ENCODE measurements at places on chromosomes 11 and 22.

DNA sequence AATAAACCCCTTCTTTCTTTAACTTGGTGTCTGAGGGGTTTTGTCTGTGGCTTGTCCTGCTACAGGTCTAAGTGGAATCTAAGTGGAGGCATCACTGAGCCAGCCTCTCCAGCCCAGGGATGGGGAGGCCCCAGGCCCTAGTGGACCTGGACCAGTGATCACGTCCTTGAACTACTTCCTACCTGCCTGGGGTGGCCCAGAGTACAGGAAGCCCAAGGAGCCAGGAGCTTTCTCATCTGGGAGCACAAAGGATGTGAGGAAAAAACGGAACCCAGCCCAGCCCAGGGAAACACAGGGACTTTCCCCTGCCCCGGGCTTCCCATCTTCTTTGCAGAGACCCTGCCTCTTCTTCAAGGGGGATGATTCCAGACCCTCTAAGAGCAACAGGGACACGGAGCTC lies 3.5 kb upstream of the CD5 start:
- DNase-seq = no peak

- no peak for DNase-seq
Measured at GRCh38 chr11:80163011-80163410, 722.2 kb upstream of the TENM4 start.

GRCh38 chr11:128632141-128632791 lies 44.9 kb upstream of the ETS1 start:
- peak; percentile 46 for DNase-seq

GRCh38 chr22:45534339-45535192 lies 31.9 kb downstream of the FBLN1 start:
- no peak for DNase-seq

DNA sequence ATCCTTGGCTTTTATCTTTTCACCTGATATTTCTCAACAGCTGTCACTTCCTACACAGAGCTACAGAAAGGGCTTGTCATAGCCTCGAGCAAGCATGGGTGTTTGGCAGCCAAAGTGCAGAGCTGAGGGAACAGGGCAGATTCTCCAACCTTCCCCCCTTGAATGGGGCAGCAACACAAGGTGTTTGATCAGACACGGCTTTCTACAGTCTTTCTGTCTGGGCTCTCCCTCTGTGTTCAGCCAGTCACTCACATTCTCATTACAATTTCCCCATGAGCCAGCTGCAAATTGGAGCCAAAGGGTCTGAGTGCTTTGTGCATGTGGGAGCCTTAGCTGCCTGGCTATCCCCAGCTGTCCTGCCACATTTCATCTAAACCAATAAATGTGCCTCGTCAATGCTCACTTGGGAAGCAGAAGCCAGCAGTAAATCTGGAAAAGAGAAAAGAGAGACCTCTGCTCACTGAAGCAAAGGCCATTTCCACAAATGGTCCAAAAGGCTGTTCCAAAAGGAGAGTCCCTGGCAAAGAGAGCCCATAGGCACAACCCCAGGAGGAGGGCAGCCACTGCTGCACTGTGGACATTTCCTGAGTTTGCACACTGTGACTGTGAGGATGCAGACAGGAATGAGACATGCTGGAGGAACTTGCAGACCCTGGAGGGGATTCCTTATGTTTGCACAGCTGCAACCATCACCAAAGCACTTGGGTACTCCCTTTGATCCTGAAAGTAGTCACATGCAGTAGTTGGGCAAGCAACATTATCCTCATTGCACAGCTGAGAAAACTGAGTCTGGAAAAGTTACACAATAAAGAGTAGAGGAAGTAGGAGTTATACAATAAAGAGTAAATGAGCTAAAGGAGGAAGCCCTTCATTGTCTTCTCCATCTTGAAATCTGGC lies 186.8 kb downstream of the FAM181B start:
- no peak for DNase-seq

GRCh38 chr22:39556970-39557841 lies 13.3 kb upstream of the CACNA1I start:
- DNase-seq = no peak

DNA sequence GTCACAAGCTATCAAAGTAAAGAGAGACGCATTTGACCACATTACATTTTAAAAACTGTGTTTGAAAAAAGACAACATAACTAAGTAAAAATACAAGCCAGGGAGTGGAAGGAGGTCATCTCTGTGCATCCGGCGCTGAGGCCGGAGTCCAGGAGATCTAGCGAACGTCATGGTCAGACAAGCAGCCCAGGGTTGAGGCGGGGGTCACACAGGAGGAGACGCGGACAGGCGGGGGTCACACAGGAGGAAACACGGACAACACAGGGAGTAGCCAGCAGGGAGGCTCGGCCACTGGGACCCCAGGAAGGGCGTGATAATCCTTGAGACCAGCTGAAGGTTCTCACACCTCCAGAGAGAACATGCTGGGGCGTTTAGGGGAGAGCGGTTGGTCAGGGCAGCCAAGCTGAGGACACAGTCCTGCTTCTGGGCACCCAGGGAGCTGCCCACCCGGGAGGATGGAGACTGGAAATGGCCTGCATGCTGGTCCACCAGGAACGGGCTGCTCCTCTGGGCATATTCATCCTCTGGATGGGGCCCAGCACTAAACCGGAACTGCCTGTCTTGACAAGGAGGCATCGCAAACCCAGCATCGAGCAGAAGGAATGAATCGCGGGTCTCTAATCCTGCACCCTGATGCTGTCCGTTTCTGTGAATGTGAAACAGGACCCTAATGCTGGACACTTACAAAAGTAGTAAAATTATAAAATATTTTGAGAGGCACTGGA lies 40.9 kb upstream of the MUC5AC start:
- no peak for DNase-seq

DNA sequence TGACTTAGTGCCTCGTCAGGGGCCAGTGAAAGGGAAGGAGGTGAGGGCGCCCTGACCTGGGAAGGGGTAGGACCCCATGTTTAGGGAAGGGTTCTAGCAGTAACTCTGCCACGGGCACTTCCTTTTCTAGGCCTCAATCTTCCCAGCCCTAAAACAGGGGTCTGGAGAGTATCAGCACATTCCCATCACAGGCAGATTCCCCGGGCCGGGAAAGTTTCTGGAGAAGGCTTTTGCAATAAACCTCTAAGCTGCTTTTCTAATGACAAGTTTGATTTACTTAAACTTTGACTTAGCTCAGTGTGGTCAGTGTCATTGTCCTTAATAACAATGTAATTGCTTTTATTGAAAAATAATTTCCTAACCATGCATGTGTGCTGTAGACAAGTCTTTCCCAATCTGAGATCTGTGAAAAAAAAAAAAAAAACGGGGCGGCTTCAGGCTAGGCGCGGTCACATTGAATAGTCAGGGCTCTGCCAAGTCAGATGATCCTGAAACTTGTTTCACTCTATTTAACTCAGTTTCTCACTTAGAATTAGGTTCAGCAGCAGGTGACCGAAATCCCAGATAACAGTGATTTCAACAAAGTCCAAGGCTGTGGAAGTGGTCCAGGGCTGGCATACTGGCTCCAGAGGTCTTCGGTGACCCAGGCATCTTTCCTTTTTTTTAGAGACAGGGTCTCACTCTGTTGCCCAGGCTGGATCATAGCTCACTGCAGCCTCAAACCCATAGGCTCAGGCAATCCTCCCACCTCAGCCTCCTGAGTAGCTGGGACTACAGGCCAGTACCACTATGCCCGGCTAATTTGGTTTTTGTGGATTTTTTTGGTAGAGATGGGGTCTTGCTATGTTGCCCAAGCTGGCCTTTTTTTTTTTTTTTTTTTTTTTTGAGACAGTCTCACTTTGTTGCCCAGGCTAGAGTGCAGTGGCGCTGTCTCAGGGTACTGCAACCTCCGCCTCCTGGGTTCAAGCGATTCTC lies 19.5 kb upstream of the TAB1 start:
- DNase-seq = no peak
